GM12891 (cell line): ENCODE measurements at places on chromosomes 1 and 21.

- DNase-seq, result no peak
Measured at GRCh38 chr1:100719490-100719889, at the start of gene VCAM1. Gene VCAM1, plus strand, starts transcription at chr1:100719742. Its CDS starts 119 bp downstream, at chr1:100719861.

DNA sequence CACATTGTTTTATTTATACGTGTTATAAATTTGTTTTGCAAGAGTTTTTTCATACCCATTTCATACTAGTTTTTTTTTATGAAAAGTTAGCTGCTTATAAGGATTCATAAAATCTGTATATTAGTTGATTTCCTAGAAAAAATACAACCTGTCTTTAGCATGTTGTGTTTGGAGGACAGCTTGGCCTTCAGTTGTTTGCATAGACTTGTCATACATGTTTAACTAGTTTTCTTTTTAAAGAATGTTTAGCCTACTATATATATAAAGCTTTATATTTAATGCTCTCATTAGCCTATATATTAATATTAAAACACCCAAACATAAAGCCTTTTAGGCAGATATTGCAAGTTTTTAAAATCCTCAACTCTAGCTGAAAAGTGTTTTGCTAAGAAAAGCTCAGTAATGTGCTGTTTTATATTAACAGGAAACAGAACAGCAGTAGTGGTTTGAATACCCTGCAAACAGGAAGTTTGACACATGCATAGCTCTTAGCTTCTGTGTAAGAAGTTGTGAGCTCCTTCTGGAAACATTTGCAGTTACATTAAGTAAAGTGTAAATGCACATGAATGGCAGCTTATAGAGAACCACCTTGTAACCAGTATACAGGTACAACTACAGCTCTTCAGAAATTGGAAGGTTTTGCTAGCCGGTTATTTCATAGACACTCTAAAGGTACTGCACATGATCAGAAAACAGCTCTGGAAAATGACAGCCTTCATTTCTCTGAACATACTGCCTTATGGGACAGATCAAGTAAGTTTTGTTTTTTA, at the start of gene PRKACB:
TSS of gene PRKACB (plus strand) at position 476 of the 770 bp plus-strand sequence. CDS start at position 567, 91 bp downstream.
- DNase-seq, result no peak

- no peak for DNase-seq
Measured at GRCh38 chr1:215523906-215524305, 43.2 kb upstream of the KCTD3 start.

DNA sequence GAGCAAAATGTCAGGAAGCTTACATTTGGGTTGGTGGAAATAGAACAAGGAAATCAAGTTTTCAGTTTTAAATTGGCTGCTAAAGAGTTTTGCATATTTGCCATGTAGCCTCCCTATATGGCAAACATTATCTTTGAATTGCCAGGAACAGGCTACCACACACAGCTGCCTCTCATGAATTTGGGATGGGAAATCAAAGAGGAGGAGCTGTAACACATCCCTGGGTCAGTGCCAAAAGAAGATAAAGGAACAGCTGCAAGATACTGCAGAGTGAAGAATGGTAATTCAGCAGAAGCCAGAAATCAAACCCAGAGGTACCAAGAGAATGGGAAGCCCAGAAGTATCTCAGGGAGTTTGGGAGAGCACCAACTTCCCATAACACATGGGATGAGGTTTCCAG, 18.6 kb upstream of the RASAL2 start:
- DNase-seq, result no peak

GRCh38 chr1:29439615-29440014, 203.3 kb downstream of the PTPRU start:
- no peak for DNase-seq
